Putamen (tissue), 1 donor: ENCODE measurements at places on chromosomes 11 and 22.

DNA sequence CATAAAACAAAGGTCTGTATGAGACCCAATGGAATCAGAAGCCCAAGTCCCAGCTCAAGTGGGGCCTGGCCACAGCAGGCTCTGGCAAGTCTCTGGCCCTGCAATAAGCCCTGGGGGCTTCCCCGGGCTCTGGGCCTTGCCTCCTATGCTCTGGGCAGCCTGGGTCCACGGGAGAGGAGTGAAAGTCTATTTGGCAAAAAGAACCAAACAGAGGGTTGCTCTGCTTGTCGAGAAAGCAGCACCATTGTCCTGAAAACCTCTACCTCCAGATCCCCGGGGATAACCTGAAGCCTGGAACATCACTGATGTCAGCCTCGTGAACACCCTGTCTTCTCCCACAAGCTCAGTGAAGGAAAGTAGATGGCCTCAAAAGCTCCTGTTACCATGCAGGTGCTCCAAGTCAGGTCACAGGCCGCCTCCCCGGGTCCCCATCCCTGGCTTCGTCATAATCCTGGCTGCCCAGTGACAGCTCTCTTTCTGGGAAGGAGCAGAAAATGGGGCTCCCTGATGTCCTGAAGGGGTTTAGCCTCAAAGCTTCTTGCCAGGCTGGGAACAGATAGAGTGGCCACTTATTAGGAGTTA, 46.1 kb upstream of the ETS1 start:
- no peak for DNase-seq

GRCh38 chr11:117998664-117999353, 12.6 kb downstream of the IL10RA start:
- no peak for DNase-seq

GRCh38 chr11:69310934-69311766, 17.2 kb downstream of the MYEOV start:
- no peak for DNase-seq

DNA sequence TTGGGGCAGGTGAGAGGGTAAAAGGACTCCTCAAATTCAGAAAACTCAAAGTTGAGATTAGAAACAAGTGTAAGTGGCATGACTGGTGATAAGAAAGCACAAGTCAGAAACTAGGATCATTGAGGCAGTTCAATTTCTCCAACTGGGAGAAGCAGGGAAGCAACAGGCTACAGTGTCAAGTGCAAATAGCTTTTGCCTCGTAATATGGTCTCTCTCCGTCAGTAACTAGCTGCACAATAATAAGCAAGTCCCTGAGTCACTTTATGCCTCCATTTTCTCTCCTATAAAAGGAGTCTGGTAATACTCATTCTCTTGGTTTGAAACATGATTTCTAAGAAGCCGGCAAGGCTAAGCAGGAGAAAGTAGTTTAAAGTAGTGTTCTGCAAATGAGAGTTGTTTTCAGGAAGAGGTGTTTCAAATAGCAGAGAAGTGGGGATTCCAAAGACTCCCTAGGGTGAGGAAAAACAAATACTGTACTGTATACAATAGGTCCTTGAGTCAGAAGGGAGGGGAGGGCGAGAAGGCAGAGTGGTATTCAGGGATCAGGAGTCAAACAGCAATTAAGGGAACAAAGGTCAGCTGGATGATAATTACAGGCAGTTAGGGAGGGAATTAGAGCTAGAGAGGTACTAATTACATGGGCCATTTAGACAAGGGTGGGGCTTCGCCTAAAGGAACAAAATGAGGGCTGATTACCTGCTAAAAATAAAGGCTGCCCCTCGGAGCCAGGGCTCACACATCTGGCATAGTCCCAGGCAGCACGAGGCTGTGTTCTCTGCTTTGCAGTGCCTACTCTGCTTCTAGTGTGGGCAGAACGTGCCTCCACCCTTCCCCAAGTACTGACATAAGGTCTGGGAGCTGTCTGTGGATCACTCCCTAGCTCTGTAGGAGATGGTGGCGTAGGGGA, 96.0 kb upstream of the BDNF start:
- no peak for DNase-seq

DNA sequence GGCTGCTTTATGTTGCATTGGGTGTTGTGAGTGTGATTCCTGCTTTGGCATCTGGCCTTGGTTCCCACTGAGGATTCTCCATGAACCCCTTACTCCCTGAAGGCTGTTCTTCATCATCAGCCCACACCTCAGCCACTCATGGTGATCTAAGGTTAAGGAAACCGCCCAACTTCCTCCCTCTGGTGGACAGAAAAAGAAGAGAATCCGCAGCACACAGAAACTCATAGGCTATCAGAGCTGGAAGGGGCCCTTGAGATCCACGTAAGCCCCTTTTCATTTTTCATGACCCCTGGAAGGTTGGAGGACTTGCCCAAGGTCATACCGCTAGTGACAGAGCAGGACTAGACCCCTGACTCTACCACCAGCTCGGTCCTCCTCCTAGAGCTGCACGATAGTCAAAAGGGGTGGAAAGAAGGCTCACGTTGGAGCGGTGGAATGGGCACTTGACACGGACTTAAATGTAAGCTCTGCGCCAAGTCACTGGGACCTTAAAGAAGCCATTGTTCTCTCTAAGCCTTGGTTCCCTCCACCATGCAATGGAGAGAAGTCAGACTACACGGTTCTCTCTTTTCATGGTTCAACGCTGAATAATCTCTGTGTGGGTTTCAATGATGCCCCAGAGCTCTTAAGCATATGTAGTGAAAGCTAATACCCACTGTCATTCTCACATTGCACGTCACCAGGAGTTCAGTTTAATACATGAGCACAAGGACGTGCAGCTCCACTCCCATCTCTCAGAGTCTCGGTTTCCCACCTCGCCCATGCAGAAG, 83.6 kb upstream of the CRTAM start:
- DNase-seq: no peak

GRCh38 chr11:91129596-91129995, 906.7 kb upstream of the CHORDC1 start:
- DNase-seq: no peak

DNA sequence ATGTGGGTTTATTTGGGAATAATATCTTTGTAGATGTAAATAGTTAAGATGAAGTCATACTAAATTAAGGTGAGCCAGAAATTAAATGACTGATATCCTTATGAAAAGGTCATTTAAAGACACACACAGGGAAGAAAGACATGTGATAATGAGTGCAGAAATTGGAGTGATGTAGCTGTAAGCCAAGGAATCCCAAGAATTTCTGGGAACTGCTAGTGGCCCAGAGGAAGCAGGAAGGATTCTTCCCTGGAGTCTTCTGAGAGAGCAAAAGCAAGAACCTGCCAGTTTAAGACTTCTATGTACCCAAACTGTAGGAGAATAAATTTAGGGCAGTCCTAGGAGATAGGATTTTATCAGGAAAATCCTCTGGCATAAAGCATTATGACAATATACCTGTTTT, 66.9 kb downstream of the LRRC4C start:
- no peak for DNase-seq

GRCh38 chr22:43955883-43956782, 891 bp downstream of the SAMM50 start:
- no peak for DNase-seq
